ENCODE measurements at places on chromosomes 16 and 17.
A peak's percentile ranks its signal among the peaks of the same experiment; 100 is the strongest.

DNA sequence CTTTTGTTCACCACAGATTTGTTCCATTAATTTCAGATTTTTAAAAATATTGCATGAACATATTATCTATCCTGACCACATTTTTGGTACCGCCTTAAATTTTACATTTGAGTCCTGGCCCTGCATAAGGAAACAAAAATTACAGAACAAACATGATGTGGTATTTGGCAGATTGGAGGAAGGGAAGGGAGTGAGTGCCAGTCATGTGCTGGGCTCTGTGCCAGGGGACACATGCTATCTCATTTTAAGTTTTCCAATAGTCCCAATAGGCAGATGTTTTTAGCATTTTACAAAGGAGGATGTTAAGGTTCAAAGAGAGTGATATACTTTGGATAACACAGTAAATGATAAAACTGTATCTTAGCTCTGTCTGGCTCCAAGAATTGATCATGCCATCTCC lies 185.1 kb downstream of the CDK5R1 start:
- no peak for DNase-seq

- DNase-seq, result no peak
These were observed 78.0 kb downstream of the RAP1GAP2 start for GRCh38 chr17:2874189-2874686.

DNA sequence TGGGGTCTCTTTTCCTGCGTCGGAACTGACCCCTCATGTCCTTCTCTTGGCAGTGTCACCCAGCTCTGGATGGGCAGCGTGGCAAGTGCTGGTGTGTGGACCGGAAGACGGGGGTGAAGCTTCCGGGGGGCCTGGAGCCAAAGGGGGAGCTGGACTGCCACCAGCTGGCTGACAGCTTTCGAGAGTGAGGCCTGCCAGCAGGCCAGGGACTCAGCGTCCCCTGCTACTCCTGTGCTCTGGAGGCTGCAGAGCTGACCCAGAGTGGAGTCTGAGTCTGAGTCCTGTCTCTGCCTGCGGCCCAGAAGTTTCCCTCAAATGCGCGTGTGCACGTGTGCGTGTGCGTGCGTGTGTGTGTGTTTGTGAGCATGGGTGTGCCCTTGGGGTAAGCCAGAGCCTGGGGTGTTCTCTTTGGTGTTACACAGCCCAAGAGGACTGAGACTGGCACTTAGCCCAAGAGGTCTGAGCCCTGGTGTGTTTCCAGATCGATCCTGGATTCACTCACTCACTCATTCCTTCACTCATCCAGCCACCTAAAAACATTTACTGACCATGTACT lies 13.2 kb downstream of the IGFBP4 start:
- no peak for DNase-seq

- DNase-seq, result no peak
These were observed 31.4 kb downstream of the PDIA2 start for GRCh38 chr16:314351-314750.

- no peak for DNase-seq
These were observed 7.7 kb upstream of the ARL5C start for GRCh38 chr17:39173526-39174274.

GRCh38 chr16:19095654-19096053 lies 18.1 kb upstream of the ITPRIPL2 start:
- DNase-seq, result no peak

DNA sequence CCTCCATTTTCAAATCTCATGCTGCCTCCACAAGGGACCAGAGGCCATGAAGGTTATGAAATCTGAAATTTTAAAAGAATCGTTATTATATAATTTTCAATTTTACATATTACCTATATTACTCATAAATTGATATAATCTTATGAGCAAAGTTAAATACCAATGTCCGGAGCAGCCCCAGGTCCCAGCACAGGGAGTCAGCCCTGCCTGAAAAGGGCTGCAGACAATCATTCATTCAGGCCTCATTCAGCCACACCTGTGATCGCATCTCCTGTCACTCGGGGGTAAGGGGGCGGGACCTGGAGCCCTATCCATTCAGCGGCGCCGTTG lies 172.5 kb downstream of the AHSP start:
- no peak for DNase-seq

DNA sequence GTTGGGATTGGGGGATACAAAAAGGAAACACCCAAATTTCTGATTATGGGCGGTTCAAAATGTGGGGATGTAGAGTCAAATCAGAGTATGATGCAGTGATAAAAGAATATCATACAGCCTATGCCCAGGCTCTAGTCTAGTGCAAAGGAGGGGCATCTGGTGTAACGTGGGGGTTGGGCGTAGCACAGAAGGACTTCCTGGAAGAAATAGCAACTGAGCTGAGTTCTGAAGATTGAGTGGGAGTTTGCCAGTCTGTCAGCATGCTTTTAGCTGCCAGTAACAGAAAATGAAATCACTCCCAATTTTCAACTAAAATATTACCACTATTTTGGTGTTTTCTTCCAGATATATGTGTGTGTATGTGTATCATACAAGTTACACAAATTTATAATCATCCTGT lies 196.9 kb downstream of the SPECC1 start:
- peak; percentile 38 for DNase-seq

GRCh38 chr17:61144137-61144536 lies 255.5 kb upstream of the TBX2 start:
- DNase-seq, result no peak

DNA sequence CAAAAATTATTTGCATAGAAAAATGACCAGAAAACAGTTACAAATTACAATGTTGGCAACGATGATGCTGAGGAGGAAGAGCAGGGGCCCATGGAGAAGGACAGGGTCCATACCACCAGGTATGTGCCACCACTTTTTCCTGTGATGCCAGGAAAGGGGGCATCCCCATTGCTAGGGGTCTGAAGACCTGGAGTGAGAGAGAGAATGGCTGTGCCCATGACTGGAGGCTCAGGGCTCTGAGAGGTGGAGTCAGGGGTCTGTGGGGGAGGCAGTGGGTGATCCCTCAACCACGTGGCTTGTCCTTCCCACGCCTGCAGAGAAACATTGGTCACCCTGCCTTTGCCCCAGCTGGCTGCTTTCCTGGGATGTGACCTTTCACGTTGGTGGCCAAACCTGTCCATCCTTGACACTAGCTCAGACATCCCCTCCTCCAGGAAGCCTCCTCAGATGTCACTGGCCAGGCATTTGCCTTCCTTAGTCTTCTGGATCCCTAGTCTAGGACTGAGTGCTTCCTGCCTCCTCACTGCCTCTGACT lies 51.4 kb downstream of the SOCS1 start:
- no peak for DNase-seq

DNA sequence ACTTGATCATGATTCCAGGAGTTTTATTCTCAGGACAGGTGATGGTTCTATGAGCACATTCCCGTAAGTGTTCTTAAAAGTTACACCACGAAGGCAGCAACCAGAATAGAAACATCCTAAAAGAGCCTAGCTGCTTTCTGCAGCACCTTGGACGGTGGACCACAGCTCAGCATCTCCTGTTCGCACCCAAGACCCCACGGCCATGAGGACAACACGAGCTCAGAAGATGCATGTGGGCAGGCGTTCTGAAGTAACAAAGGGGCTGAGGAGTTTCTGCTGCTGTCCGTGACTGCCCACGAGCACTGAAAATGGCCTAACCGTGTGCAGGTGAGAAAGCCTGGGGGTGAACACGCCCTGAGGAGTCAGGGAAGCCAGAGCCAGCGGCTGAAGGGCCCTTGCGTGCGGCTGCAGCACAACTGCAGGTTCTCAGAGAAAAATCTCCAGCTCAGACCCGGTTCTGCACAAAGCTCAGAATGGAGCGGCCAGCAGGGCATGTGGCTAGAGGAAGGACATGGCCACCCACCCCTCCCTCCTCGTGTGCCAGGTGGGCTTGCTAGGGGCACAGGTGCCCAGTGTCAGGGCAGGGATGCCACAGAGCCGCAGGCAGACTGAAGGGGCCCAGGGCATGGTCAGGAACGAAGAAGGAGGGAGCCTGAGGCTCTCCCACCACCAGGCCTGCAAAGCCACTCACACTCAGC lies 10.8 kb upstream of the C16orf95 start:
- no peak for DNase-seq

DNA sequence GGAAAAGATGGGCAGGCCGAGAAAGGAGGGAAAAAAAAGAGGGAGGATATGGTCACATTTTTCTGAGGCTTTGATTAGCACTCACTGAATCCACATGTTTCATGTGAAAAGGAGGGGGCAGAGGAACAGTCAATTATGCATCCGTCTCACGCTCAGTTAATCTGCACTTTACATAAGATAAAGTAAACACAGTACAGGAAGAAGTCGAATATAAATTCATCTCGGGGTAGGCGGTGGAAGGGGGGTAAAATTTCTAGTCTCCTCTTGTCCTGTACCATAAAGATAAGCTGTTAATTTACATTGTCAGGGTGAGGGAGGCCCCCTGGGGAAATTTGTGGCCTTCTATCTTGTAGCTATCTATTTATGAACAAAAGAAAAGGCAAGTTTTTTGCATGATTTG lies 73.1 kb upstream of the CES5A start:
- no peak for DNase-seq

DNA sequence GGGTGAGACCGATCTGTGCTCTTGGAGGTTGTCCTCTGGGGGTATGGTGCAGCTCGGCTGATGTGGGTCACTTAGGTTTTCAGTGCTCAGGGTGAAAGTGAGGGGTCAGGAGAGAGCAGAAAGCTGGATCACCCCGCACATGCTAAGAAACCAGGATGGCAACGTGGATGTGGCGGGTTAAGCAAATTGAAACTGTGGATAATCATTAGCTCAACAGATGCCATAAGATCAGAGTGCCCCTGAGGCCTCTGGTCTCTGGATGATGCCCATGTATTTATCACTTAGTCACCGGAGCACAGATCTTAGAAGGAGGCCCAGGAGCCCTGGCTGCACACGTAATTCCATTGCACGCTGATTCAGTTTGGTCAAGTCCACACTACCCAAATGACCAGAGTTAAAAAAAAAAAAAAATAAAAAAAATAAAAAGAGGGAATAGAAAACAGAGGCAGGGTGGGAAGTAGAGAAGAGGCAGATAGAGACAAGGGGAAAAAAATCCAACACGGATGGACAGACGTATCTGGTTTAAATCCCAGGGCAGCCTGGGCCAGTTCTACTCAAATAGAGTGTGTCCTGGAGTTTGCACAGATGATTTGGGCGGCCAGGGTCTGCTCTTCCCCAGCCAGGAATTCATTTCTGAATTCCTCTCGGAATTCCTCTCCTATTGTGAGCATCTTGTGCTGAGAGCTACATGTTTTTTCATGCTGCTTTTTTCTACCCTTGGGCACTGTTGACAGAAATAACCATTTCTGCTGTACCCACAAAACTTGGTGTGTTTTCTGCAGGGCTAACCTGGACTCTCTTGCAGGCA lies 378.3 kb downstream of the CPPED1 start:
- DNase-seq, result no peak
